Activated CD4-positive, alpha-beta T cell treated with anti-CD3 and anti-CD28 coated beads, Interleukin-10, Interleukin-2, amounts not matched to agents 100 ng/mL and 50 ng/mL, durations not matched to agents 16 hours and 8 hours (primary cell): ENCODE measurements at places on chromosomes 5 and 9.
A peak's percentile ranks its signal among the peaks of the same experiment; 100 is the strongest.

DNA sequence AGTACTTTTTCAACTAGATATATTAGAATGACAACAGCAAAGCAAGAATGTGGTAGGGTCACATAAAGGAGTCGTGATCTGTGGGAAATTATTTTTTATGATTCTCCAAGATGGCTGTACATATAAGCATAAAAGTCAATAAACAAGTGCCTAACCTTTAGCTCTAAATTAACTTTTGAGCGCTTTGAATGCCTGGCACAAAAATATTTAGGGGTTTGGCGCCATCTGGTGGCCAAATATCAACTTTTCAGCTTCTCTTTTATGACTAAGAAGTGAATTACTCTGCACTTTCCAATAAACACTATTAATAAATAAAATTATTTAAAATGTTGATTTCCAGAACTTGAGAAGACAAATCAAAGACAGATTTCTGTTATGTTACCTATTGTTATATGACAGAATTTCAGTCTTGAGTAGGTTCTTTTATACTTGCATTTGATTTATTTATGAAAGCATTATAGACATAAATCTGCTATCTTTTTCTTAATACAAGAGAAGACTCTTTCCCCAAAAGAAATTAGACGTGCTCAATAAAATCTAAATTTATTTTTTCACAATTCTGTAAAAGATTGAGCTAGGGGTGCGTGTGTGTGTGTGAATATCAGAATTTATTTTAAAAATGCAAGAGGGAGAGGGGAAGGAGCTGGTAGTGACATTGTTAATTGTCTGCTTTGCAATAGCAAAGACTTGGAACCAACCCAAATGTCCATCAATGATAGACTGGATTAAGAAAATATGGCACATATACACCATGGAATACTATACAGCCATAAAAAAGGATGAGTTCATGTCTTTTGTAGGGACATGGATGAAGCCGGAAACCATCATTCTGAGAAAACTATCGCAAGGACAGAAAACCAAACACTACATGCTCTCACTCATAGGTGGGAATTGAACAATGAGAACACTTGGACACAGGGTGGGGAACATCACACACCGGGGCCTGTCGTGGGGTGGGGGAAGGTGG is 36.7 kb upstream of the ARRDC3 start:
- peak; percentile 69 for DNase-seq

GRCh38 chr9:36728651-36729520 is 156.2 kb downstream of the MELK start:
- DNase-seq, result peak; percentile 65

GRCh38 chr5:73564675-73565074 is 764 bp downstream of the ANKRA2 start:
- DNase-seq, result peak; percentile 11

DNA sequence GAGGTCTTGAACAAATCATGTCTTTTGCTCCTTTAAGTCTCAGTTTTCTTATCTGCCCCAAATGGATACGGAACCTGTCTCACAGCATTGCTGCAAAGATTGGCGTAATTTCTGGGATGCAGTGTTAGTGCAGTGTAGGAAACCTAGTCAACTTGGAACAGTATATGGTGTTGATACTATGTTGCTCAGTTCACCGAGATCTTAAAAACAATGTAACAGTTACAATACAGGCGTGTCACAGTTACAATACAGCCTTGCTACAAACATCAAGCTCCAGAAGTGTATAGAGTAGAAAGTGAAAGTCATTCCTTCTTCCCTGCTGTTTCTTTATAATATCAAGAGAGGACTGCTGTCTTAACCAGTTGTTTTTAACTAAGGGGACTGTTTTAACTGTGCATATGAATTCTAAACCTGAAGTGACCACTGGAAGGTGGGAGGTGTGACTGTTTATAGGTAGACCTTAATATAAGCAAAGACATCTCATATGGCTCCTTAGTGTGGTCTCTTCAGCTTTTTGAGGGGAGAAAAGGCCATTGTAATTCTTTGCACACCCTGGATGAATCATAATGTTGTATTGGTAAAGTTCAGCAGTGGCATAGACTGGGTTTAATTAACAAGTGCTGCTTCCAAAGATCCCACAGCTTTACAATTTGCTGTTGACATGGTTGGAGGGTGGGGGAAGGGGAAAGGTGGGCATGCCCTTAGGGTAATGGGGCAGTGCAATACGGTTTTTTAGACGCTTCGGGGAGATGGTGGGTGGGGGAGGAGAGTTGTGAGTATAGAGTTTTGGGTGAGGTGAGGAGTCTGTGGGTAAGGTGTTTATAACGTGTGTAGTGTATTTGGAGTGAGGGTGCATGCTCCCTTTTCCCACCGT is 12.9 kb downstream of the PRRC2B start:
- no peak for DNase-seq

- no peak for DNase-seq
Measured at GRCh38 chr9:137607141-137607857, 1.8 kb downstream of the ARRDC1 start.

GRCh38 chr5:10153808-10154537 is 95.7 kb downstream of the ATPSCKMT start:
- no peak for DNase-seq

GRCh38 chr9:93701494-93702218 is 125.3 kb downstream of the PHF2 start:
- no peak for DNase-seq
